Thyroid gland (tissue), 4 donors: ENCODE measurements at places on chromosomes 3 and 15. TPM values are rescaled to one million over a fixed set of nuclear protein-coding genes. Genes with fewer than 3 reads are reported as not detected.
A peak's percentile ranks its signal among the peaks of the same experiment; 100 is the strongest.

ILDR1 gene
- total RNA-seq, result 4.3 TPM

- no peak for DNase-seq
Observed at GRCh38 chr15:90860942-90861675, 7.3 kb upstream of the FURIN start.

GOLGA8T gene
- total RNA-seq, result 1.4 TPM

DNA sequence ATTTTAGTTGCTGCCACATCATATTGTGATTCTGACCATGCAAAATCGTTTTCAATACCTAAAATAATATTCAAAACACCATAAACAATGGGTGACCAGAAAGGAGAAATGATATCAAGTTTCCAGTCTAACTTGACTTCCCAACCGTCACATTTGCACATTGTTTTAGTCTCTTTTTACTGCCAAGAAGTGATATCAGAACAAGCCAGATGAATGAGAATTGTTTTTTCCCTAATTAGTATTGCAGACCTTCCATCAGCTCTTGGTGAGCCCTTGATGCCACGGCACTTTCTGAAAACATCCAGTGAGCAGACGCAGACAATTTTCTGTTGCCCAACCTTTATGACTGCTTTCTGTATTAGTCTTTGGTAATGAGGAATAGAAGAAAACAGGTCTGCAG lies 62.5 kb downstream of the SPATA16 start:
- DNase-seq, result no peak

DNA sequence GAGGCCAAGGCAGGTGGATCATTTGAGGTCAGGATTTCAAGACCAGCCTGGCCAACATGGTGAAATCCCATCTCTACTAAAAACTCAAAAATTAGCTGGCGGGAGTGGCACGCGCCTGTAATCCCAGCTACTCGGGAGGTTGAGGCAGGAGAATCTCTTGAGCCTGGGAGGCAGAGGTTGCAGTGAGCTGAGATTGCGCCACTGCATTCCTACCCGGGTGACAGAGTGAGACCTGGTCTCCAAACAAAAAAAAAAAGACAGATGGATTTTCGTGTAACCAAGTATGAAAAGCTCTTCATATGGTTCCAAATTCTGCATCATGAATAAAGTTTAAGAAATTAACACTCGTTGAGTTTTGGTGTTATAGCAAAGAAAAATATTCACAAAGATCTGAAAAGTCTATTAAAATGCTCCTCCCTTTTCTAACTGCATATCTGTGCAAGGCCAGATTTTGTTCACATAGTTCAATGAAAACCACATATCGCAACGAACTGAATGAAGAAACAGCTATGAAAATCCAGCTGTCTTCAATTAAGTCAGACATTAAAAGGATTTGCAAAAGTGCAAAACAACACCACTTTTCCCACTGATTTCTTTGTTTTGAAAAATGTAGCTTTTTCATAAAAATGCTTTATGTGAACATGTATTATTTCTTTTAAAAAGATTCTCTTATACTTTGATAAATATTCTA lies 23.8 kb upstream of the FBLN2 start:
- DNase-seq, result no peak

TRPC1 gene
- total RNA-seq, result 20.4 TPM

- DNase-seq, result no peak
Observed at GRCh38 chr3:28042707-28043106, 198.7 kb upstream of the CMC1 start.

DNA sequence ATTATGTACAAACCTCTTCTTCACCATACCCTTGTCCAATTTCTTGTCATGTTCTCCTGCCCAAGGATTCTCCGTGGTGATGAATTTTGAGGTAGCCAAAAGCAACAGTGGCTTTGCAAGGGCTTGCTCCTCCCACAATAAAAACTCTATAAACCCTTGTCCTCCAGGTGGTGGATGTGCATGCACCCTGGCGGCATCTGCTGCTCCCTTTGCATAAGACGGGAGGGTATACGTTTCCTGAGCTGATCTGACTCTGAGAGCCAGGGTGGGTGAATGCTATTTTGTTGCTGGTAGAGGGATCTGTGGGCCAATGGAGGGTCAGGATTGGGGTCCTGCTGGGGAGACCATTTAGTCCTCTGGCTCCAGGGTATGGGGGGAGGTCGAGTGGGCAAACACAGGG lies 5.4 kb downstream of the DNAH1 start:
- no peak for DNase-seq

GRCh38 chr15:47363653-47364052 lies 353.7 kb upstream of the SEMA6D start:
- no peak for DNase-seq

- no peak for DNase-seq
Observed at GRCh38 chr15:95718441-95718840, 612.1 kb upstream of the NR2F2 start.

TMCO5A gene
- not detected for total RNA-seq

GRCh38 chr3:195768831-195769303 lies 42.9 kb downstream of the MUC4 start:
- no peak for DNase-seq

DNA sequence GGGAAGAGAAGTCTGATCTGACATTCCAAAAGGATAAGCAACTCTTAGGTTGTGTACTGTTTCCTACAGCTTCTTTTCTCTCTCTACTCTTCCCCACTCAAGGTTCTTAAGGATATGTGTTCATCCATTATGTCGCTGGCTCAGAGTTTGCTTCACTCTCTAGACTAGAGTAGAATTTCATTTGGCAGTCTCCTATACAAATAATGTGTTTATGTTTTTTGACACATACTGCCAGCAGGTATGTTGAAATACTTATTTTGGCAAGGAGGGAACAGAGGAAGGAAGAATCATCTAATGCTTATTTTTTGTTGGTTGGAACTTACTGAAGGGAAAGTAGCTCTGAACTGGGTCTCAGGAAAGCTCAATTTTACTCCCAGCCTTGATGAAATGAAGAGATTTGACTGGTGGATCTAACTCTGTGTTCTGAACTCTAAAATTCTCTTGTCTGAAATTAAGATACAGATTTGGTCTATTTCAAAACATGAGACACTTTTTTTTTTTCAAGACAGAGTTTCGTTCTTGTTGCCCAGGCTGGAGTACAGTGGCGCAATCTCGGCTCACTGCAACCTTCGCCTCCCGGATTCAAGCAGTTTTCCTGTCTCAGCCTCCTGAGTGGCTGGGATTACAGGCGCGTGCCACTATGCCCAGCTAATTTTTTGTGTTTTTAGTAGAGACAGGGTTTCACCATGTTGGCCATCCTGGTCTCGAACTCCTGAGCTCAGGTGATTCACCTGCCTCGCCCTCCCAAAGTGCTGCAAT lies 7.6 kb upstream of the EMC3 start:
- no peak for DNase-seq

GRCh38 chr15:67201136-67201535 lies 53.3 kb downstream of the AAGAB start:
- DNase-seq, result peak; percentile 41

- no peak for DNase-seq
Observed at GRCh38 chr3:120062474-120062873, 31.8 kb downstream of the GSK3B start.

DNA sequence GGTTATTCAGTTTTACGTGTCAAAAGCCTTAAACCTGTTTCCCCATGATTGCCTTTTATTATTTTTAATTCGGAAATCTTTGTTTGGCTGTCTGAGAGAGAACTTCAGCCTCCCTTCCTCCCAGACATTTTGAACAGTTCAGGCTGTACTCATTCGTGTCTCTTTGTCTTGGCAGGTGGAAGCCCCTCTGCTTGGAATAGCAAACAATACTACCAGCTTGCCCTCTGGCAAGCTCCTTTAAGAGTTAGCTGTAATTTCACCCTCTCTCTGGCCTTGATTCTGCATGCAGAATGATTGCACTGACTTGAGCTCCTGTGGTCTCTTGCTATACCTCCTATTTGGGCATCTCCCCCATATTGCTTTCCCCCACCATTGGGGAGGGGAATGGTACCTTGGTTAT lies 11.7 kb downstream of the IGF1R start:
- DNase-seq, result no peak

CPN2 gene
- not detected for total RNA-seq

PRR20G gene
- total RNA-seq, result not detected

REC114 gene
- total RNA-seq, result not detected

PTPN9 gene
- total RNA-seq, result 83.5 TPM

DNA sequence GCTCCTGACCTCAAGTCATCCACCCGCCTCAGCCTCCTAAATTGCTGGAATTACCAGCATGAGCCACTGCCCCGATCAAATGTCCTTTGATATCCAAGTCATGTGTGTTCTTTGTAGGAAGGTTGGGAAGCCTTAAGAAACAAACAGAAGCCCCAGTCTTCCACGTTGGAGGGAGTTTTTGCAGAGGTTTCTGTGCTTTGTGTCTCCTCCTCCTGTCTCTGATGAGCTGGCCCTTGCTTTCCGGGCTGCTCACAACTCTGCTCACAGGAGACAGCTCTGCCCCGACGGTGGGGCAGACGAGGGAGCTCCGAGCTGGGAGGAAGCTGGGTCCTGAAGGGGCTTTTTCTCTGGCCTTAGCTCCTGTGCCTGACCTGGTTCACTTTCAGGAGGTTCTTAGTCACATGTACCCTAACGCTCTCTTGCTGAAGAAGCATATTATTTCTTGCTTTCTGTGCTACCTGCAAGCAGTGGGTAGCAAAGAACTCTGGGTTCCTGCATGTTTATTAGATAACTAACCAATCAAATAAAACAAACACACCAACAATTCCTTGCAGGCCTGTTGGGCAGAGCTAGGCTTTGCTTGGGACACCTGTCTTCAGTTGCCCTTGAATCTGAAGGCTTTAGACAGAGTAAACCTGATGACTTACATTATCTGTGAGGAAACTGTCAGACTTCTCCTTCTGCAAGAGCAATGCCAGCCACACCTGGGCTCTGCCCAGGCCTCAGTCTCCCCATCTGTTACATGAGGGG lies 52.6 kb upstream of the SMAD6 start:
- DNase-seq, result no peak
